ENCODE measurements at places on chromosomes 2 and 18. TPM values are rescaled to one million over a fixed set of nuclear protein-coding genes. Genes with fewer than 3 reads are reported as not detected.

TRPM8 gene
- not detected for total RNA-seq

DNA sequence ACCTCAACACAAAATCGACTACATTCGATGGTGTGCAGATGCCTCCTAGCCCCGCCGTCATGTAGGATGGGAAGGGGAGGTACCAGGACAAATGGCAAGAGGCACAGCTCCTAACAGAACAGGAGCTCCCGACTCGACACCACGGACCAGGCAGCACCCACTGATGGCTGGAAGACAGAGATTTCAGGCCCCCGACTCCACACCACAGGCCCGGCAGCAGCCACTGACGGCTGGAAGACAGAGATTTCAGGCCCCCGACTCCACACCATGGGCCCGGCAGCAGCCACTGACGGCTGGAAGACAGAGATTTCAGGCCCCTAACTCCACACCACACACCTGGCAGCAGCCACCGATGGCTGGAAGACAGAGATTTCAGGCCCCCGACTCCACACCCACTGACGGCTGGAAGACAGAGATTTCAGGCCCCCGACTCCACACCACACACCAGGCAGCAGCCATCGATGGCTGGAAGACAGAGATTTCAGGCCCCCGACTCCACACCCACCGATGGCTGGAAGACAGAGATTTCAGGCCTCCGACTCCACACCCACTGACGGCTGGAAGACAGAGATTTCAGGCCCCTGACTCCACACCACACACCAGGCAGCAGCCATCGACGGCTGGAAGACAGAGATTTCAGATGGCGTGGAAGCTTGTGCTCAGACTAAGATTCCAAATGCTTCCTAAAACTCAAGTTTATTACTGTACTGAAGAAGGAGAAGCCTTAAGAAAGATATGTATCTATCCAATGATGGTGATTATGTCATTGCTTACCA lies 135.5 kb downstream of the EIPR1 start:
- no peak for DNase-seq

CDKL4 gene
- not detected for total RNA-seq

DNA sequence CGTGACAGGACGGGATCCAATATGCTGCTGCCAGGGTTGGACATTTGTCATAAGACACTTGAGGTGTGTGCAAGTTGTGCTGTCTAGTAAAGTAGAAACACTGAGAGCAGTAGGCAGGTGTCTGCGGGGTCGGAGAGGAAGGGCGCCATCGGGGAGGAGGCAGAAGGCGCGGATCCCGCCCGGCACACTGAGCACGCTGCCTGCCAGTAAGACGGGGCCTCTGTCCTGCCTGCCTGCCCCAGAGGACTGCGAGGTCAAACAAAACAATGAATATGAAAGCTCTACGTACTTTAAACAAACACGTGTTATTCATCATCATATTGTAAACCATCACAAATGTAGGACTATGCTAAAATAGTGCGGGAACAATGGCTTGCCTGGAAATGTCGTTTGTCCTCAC lies 349.3 kb upstream of the SALL3 start:
- no peak for DNase-seq

CAB39 gene
- total RNA-seq = 191 TPM

All from foreskin keratinocyte (primary cell).